ENCODE measurements at places on chromosomes 5 and 9.

DNA sequence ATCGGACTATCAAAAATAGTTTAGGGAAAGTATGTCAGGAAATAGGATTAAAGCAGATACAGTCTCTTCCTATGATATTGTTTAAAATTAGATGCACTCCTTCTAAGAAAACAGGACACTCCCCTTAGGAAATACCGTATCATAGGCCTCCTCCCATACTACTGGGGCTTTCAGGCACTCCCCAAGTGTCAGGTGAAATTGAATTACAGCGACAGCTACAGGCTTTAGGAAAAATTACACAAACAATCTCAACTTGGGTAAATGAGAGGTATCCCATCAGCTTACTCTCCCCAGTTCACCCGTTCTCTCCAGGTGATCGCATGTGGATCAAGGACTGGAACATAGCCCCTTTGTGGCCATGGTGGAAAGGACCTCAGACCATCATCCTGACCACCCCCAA lies 110.4 kb upstream of the EPB41L4A start:
- no peak overlapping the region for H3K27ac ChIP-seq
- H3K4me3 ChIP-seq, result no peak overlapping the region
- H3K36me3 ChIP-seq, result no peaks in the 10 kb centered on the region
- DNase-seq, result no peak
- H3K27me3 ChIP-seq, result no peaks in the 10 kb centered on the region
- no peaks in the 10 kb centered on the region for H3K4me1 ChIP-seq

DNA sequence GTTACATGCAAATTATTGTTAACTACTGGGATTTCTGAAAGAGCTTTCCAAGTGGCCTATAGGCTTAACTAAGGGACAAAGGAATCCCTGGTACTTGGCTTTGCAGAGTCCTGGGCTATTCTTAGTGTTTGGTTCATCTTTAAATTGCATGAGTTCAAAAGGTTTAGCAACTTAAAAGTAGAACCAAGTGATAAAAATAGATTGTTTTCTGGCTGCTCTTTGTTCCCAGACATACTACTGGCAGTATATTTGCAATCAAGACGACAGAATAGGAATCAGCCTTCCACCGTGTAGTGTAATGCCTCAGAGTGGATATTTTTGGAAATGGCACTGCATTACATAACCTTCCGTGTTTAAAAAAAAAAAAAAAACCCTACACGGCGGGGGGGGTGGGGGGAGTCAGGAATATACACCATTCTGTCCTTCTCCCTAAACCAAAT lies 1.0 kb downstream of the NREP start:
- H3K36me3 ChIP-seq, result peaks cover 8% of the 10 kb centered on the region
- no peak for DNase-seq
- no peak overlapping the region for H3K27ac ChIP-seq

DNA sequence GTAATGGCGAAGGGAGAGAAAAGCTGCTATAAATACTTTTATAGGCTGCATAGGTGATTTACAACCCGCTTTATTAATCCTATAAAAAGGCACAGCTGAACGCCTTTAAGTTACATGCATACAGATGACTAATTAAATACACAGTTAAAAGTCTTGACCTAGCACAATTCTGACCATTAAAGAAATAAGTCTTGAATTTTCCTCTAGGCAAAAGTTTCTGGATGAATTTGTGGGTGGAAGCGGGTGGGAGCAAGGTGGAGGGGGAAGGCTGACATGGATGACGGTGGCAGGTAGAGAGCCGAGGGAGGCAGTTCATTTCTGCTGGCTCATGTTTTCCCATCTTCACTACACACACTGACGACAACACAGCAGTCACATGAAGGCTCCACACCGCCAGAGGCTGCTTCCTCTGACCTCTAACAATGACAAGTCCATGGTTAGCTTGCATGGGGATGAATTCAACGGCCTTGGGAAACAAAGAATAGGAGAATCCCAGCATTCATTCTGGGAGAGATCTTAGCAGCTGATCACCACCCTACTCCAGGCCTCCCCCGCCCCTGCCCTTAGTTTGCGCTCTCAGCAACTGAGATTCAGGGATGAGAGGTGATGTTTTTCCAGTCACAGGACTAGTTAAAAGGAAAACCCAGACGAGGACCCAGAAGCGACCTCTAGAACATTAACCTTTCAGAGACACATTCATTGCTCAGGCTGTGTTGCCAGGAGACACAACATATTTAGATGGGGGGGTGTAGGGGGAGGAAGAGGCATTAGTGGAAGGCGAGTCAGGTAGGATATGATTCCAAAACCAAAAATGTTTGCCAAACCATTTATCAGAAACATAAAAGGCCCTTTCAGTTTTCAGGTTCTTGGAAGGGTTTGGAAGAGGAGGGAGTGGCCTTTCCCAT lies 329.3 kb downstream of the PIK3R1 start:
- H3K36me3 ChIP-seq, result no peaks in the 10 kb centered on the region
- H3K4me3 ChIP-seq, result no peak overlapping the region
- H3K27me3 ChIP-seq, result peaks cover 26% of the 10 kb centered on the region
- no peak overlapping the region for H3K27ac ChIP-seq
- DNase-seq, result no peak
- no peaks in the 10 kb centered on the region for H3K4me1 ChIP-seq

GRCh38 chr5:89595056-89595455 lies 712.1 kb upstream of the MEF2C start:
- H3K27ac ChIP-seq, result no peak overlapping the region
- H3K36me3 ChIP-seq, result no peaks in the 10 kb centered on the region
- no peaks in the 10 kb centered on the region for H3K27me3 ChIP-seq
- H3K4me3 ChIP-seq, result no peak overlapping the region
- no peak for DNase-seq

DNA sequence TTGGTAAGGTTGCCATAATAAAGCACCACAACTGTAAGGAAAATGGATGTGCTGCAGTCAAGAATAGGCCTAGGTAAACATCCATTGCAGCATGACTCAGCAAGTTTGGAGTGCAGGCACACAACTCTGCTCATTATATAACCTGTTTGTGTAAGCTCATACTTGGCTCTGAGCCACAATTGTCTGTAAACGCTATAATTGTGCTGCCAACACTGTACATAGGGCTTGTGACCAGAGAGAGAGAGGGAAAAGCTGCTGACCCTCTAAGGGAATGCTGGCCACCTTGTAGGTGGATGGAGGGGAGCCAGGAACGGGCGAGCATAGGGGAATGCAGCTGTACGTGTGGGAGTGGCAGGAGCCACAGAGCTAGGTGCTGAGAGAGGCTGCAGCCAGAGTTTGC lies 2186.5 kb upstream of the ACO1 start:
- no peak overlapping the region for H3K27ac ChIP-seq
- no peaks in the 10 kb centered on the region for H3K27me3 ChIP-seq
- no peaks in the 10 kb centered on the region for H3K4me1 ChIP-seq
- no peak overlapping the region for H3K4me3 ChIP-seq
- no peak for DNase-seq
- no peaks in the 10 kb centered on the region for H3K36me3 ChIP-seq

DNA sequence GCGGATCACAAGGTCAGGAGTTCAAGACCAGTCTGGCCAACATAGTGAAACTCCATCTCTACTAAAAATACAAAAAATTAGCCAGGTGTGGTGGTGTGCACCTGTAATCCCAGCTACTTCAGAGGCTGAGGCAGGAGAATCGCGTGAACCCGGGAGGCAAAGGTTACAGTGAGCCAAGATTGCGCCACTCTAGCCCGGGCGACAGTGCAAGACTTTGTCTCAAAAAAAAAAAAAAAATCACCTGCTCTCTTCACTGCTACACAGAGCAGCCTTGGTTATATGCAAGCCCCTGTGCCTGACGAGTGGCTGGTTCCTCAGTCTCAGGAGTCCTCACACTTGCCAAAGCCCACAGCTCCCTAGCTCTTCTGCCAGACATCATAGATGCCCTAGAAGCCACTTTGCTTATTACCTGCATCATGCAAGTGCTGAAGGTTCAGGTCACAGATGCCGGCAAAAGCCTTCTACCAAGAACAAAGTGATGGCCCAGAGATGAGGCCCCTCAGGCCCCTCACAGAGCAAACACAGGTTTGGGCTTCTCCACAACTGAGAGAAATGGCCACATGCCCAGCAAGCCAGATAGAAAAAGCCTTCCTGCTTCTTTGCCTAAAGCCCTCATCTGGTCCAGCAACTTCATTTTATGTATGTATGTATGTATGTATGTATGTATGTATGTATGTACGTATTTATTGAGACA lies 176.4 kb downstream of the AUH start:
- peaks cover 16% of the 10 kb centered on the region for H3K36me3 ChIP-seq
- no peaks in the 10 kb centered on the region for H3K27me3 ChIP-seq
- DNase-seq, result no peak
- H3K4me3 ChIP-seq, result no peak overlapping the region

DNA sequence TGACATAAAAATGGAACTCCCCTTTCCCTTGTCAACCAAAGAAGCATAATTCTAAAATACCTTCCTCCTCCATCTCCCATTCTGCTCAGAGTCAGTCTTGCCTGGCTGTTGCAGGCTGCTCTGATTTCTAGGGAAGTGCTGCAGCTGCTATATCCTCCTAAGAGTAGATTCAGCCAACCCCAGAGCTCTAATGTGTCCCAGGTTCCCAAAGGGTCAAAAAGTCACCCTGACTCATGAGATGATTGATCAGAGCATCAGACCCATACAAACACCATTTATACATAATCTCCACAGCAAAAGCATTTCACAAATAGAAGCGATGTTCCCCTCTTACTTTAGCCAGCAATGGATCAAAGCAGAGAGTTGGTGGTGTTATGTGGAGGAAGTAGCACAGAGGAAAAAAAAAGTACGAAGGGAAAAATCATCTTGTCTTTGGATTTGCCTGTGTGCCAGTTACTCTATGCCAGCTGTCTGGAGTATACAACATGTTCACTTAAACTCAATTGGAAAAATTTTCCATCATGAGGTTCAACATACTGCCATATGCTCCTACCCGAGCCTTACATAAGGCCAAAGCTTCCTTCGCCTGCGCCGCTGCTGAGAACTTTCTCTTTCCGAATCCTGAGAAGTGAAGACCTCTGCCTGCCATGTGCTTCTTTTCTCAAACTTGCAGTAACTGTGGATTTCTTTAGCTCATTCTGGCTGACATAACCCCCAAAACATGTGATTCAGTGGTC lies 258.0 kb downstream of the TLE4 start:
- H3K27ac ChIP-seq, result no peak overlapping the region
- no peaks in the 10 kb centered on the region for H3K27me3 ChIP-seq
- no peak for DNase-seq
- peaks cover 4% of the 10 kb centered on the region for H3K4me1 ChIP-seq
- H3K4me3 ChIP-seq, result no peak overlapping the region
- H3K36me3 ChIP-seq, result no peaks in the 10 kb centered on the region

GRCh38 chr5:43619380-43619779 lies 16.4 kb downstream of the NNT start:
- H3K36me3 ChIP-seq, result peaks cover 52% of the 10 kb centered on the region
- DNase-seq, result no peak
- no peaks in the 10 kb centered on the region for H3K27me3 ChIP-seq

DNA sequence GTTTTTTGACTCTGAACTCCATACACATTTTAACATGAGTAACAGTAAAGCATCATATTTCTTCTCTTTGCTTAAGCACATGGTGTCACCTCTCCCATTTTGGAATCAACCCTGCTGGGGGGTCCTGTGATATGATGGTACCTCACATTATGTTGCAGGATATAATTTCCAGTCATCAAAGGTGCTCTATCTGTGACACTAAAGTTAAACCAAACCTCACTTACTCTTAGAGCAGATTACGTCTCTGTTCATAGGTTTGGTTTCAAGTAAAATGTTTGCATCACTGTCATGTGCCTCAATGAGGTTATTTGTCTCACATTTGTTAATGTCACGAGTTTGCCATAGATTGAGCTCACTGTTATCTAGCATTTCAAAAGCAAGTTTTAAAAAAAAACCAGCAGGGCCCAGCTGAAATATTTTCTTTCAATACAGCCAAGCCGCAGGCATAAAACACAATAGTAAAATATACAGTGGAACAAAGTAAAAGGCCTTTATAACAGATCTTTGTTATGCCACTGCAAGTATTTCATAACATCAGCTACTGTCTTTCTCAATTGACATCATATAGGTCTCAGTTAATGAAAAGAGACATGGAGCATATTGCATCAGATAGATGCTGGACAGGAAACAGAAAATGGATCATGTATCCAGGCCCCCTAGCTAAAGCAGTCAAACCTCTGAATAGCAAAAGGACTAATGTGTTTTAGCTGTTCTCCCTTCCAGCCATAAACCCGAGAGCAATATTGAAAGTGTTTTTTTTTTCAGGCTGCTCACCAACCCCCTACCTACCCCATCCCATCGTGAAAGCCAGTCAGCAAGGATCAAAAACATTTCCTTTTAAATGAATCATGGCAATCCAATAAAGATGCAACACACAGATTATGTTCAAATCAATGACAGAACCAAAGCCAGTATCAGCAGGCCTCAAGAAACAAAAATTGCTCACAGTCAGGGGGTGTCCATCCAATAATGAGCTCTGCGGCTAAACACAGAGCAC lies 182.1 kb upstream of the ITGA1 start:
- no peaks in the 10 kb centered on the region for H3K4me1 ChIP-seq
- H3K27me3 ChIP-seq, result no peaks in the 10 kb centered on the region
- DNase-seq, result no peak
- no peak overlapping the region for H3K27ac ChIP-seq

DNA sequence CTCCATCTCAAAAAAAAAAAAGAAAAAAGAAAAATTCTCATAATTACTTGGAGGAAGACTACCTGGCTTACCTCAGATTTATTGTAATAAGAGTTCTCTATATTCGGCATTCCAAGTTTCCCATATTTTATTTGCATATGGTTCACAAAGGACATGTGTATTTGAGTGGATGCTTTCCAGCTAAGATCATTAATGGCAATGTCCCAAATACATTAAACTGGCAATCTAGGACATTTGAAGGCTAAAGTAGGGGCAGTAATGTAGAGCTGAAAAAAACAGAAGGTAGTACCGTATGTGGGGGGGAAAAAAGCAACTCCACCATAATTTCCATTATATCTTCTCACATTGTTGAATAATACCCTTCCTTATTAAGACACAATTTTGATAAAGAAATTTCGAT lies 4.9 kb downstream of the TUT7 start:
- no peak for DNase-seq
- H3K27ac ChIP-seq, result no peak overlapping the region
- H3K4me3 ChIP-seq, result no peak overlapping the region
- H3K36me3 ChIP-seq, result peaks cover 68% of the 10 kb centered on the region
- peaks cover 60% of the 10 kb centered on the region for H3K4me1 ChIP-seq

DNA sequence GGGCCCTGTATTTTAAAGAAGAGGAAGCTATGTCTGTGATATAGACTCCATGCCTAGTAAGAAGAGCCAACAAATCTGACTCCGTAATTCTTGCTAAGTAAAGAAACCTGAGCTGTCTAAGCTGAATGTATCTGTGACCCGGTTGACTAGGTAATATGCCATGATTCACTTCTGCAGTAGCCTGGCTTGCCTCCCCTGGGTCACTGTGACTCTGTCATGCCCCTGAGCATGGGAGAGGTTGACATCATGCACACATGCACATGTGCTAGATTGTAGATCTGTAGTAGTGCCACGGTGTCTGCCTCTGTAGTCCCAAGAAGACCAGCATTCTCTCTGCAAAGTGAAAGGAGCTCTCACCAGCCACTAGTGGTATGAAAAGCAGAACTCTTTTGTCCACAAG lies 9.1 kb downstream of the SLC22A5 start:
- no peak overlapping the region for H3K4me3 ChIP-seq
- H3K36me3 ChIP-seq, result no peaks in the 10 kb centered on the region
- no peaks in the 10 kb centered on the region for H3K4me1 ChIP-seq
- no peaks in the 10 kb centered on the region for H3K27me3 ChIP-seq
- DNase-seq, result no peak
